ENCODE measurements at places on chromosomes 1 and 21.

DNA sequence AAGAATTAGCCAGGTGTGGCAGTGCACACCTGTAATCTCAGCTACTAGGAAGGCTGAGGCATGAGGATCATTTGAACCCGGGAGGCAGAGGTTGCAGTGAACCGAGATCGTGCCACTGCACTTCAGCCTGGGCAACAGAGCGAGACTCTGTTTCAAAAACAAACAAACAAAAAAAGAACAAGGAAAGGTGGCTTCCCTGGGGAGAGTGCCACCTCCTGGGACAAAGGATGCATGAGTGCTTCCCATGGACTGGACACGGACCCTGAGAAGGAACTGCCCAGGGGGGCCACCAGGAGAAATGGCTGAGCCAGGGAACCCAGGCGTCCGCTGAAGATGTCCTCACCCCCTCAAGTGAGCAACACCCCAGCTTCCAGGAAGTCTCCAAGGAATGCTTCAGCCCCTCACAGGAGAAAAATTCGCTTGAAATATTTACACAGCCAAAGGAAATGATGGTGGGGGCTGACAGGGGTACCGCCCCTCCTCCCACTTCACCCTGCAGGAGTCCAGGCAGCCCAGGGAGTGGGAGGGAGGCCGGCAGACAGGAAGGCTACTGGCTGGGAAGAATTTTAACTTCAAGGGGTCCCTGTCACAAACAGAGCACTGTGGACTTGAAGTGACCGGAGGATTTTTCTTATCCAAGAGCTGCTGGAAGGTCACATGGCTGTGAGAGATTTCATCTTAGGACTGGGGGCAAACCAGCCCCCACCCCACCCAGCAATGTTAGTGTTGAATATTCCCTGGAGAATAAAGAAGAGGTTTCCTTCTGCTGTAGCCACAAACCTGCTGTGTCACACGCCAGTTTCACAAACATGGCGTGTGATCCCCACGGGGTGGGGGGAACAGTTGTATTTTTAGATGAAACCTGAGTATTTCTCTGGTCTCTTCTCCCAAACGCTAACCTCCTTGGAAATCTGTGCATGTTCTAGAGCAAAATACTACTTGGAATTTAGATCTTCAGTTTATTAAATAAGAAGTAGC, 90.8 kb upstream of the SLC25A33 start:
- peak; percentile 32 for DNase-seq

- no peak for DNase-seq
Measured at GRCh38 chr1:187959062-187959461, 1130.3 kb downstream of the PLA2G4A start.

DNA sequence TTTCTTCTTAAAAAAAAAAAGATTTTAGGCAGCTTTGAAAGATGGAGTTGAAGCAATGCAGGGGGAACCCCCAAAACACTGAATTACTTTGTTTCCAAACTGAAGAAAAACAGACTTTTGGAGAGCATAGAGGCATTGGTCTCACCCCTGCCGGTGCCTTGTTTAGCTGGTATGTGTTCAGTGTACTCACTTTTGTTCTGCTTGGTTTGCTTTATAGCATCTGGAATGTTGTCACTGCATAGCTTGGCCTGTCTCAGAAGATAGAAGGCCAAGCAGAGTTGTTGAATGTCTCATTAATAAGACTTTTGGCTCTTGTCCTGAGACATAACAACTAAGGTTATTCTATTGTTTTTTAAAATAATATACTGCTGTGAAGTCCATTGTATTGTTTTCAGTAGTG, 6.9 kb downstream of the THRAP3 start:
- DNase-seq = no peak

DNA sequence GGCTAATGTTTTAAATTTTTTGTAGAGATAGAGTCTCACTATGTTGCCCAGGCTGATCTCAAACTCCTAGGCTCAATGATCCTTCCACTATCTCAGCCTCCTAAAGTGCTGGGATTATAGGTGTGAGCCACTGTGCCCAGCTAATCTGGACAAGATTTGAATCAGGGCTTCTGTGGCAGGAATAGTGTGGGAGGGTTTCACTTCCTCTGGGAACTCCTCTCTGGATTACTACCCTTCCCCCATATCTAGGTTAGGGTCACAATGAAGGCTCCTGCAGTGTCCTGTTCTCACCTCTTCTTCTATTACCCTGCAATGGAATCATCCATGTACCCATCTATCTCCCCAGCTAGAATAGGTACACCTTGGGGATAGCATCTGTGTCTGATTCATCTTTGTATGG, 133.6 kb upstream of the RAB4A start:
- no peak for DNase-seq

DNA sequence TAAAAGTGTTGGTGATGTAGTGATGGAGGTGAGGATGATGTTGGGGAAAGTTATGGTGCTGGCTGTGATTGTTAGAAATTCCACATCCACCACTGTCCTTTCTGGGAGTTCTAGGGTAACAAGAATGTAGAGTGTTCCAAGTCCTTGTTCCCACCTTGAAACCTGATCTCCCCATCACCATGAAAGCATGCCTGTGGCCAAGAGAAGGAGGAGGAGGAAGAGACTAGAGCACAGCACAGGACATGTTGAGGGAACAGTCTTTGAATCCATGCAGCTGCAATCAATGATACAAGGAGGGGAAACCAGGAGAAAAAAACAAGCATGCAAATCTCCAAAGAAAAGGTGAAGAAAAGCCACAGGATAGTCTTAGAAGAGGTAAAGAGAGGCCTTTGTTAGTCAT, 45.9 kb upstream of the ARTN start:
- no peak for DNase-seq

DNA sequence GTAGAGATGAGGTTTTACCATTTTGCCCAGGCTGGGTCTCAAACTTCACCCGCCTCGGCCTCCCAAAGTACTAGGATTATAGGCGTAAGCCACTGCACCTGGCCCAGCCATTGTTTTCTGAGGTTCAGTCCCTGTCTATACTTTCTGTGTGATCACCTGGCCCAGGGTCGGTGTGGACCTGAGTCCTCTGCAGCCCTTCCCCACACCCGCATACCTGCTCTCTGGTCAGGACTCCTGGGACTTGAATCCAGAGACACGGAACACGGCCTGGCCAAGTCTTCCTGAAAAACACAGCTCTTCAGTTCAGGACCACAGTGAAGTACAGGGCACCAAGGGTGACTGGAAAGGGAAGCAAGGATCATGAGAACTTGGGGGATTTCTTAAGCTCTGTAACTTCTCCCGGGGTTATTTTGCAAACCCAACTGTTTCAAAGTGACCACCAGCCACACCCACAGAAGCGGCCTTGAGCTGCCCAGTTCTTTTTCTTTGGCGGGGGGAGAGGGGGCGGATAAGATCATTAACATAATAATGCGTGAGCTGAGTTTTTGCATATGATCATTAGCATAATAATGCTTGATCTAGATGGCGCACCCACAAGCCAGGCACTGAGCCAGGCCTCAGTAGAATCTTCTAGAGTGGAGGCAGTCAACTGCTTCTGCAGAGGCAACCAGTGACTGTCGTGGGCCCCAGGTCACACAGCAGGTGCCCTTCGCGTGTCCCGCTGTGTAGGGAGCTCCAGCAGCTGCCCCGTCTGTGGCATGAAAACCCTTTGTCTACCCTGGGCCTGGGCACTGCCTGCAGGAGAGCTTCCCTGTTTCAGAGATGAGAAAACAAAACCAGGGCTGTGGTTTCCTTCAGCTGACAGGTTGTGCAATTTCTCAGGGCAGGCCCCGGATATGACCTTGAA, 1.7 kb upstream of the NADK start:
- peak; percentile 68 for DNase-seq

DNA sequence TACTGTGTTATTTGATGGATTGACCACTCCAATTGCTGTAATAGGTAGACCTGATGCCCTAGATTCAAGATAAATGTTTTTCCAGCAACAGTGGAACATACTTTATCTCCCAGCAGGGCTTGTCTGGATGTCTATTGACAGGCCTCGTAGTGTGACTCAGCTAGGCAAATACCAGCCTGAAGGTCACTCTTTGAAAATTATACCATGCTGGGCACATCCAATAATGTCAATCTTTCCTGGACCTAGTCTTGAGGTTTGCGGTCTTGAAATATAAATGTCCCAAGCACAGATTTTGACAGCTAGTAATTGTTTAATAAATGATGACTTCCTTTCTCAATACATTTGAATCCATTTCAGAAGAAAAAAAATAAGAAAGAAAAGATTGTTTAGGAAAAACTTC, 1138.0 kb upstream of the TMPRSS15 start:
- no peak for DNase-seq

DNA sequence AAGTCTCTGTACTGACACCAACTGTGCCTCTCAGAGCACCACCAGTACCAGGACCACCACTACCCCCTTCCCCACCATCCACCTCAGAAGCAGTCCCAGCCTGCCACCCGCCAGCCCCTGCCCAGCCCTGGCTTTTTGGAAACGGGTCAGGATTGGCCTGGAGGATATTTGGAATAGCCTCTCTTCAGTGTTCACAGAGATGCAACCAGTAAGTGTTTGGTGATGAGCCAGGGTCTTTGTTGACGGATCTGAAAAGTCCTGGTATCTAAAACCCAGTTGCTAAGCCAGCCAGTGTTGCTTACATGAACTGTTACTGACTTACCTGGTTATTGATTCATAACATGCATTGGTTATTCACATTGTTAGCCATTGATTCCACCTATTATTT, 1.1 kb downstream of the C1orf56 start:
- no peak for DNase-seq

DNA sequence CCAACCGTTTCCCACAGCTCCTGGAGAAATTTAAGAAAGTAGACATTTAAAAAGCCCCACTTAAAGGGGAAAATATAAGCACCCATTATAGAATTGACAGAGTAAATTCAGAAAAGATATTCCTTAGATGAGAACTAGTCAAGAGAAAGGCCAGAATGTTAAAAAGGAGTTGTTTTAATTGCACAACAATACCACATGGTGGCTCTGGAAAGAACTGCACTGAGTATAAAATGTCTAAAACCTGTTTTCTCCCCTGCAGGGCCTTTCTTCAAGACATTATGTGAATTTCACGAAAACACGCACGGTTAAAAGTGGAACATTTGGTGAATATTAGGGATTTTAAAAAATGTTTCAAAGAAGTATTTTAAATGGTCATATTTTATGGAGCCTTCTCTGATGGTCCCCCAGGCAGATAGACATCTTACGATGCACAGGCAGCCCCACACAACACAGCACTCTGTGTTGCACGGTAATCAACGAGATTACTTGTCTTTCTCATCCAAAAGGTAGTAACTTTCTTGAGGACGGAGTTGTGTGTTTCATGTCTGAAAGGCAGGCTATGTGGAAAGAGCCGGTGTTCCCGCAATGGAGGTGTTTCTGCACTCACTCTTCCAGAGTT, 101.9 kb downstream of the PRRX1 start:
- DNase-seq = no peak

All from DND-41 (cell line).